NCI-H1092 (cell line): ENCODE measurements at places on chromosomes 5 and 9.
A peak's percentile ranks its signal among the peaks of the same experiment; 100 is the strongest.

DNA sequence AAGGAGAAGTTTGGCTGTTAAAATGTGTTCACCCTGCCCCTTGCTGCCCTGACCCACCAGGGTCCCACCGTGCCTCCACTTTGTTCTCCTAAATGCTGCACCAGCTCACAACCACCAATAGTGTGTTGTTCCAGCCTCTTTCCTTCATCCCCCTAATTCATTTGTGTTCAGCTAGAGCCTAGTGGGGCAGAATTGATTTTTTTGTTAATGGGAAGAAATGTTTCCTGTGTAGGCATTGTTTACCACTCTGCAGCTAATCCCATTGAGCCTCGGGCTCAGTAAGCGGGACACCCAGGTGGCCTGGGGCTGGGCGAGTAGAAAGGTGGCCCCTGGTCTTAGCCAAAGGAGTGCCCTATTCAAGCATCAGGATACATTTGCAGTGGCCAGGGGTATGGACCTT is 127.6 kb downstream of the MVB12B start:
- no peak for DNase-seq

- no peak for DNase-seq
Measured at GRCh38 chr9:83291196-83291595, 228.3 kb upstream of the RASEF start.

DNA sequence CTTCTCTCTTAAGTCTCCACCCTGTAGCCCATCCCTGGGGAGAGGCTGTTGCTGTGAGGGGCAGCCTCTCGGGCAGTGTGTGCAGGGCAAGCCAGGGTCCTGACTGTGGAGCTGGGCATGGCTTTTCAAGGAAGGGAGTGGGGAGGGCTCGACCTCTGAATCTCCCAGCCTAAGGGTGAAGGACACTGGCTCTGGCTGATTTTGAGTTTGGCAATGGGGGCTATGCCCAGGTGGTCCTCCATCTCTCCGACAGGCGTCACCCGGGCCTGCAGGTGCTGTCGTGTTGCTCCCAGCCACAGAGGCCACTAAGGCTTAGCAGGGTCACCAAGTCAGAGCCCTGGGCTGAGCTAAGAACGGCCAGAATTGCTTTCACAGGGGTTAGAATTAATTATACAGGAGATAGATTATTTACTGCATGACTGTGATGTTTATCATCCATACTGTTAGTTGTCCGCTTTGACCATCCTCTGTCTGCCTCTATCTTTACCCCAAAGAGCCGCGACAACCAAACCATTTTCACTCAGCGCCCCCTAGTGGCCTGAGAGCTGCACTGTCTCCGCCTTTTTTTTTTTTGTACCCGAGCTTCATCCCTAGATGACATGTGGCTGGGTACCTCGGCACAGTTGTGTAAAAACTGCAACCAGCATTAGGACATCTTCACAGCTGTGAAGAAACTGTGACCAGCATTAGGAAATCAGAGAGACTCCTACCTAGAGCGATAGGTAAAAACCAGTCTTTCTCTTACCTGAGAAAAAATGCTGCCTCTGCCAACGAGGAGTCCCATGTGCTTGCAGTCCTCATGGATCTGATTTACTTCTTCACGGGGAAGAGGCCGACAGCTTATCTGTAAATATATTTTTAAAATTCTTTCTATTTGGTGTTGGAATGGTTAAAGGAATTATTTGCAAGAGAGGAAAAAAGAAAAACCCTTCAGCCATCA is 44.5 kb downstream of the AGXT2 start:
- peak; percentile 41 for DNase-seq

GRCh38 chr5:97618721-97619120 is 435.7 kb upstream of the RIOK2 start:
- DNase-seq = no peak

DNA sequence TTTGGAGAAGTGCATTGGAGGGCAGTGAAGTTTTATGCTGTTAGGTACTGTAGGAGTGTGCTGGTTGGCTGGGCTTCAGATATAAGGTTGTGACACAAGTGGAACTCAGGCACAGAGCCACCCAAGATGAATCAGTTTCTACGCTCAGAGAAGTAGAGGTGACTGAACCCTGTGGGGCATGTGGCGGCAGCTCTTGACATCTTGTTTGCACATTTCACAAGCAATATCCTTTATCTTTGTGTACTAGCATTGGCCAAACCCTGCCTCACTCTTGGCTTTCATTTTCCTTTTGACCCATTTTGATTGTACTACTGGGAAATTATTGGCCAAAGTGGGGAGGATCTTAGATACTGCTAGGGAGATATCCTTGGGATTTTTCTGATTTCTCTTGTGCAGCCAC is 110.0 kb downstream of the PSAT1 start:
- no peak for DNase-seq
